ENCODE measurements at places on chromosomes 4 and X.

GRCh38 chrX:148573119-148573518 is 72.7 kb downstream of the AFF2 start:
- DNase-seq = no peak

GRCh38 chr4:2935762-2936743 is 27.2 kb downstream of the NOP14 start:
- DNase-seq = peak; percentile 87

- DNase-seq = no peak
Observed at GRCh38 chr4:71355045-71355444, 16.2 kb downstream of the SLC4A4 start.

DNA sequence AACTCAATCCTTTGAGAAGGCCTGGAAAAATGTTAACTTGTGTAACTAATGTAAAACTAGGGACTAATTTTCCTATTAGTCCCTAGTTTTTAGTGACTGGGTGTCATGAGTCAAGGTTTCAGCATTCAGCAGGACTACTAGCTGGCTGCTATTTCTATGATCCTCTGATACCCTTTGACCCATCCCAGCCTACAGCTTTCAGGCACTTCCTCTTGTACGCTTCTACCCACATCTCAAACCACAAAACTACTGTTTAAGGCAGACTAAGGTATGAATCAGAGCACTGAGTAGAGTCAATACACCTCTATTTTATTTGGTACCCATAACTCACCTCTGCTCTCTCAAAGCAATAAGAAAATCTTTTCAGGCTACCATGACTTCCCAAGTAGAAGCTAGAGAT is 809.6 kb downstream of the PDHA2 start:
- no peak for DNase-seq

DNA sequence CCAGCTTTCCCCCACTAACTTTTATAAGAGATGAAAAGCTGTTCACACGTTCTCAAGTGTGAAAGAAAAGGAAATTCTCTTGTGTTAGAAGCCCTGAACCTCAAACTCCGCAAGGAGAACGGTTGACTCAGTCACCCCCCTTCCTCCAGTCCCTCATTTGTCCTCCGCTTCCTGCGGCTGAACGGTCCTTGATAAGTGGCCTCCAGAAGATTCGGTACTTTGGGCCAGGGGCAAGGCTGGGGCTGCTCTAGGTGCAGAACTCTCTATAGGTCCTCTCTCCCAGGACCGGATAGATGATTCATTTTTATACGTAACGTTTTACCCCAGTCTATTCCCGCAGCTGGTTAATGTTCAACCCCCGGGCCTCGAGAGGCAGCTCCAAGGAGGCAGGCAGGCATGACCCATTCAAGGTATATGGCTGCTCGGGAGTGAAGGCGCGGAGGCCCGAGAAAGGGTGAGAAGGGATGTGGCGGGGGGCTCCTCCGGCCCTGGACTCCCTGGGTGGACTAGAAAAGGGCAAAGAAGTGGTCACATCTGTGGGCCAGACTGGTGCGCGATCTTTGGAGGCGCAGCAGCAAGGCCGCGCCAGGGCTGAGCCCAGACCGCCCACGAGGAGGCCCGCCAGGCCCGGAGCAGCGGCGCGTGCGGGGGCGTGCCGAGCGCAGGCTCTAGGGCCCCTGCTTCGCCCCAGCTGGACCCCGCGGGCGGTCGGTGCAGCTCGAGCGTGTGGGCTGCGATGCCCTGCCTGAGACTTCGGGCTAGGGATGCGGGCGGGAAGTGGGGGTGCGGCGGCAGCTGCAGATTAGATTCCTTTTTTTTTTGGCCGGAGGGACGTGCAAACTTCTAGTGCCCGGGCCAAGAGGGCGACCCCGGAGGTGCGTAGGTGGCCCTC is 11.7 kb downstream of the PITX2 start:
- no peak for DNase-seq

DNA sequence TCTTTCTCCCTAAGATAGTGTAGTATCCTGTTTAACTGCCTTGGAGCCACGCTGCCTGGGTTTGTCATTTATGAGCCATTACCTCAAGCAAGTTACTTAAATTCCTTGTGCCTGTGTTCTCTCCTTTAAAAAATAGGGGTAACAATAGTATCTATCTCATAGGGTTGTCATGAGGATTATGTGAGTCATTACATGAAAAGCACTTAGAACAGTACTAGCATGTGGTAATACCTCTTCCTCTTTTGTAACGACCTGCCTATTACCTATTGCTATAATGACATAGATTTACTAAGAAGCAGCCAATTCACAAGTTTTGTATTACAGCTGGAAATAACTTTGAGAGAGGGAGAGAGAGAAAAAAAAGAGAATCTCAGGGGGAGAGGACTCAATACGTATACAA is 834.7 kb downstream of the RAPGEF2 start:
- DNase-seq = no peak

- DNase-seq = no peak
Observed at GRCh38 chrX:112913807-112914206, 73.2 kb upstream of the AMOT start.

DNA sequence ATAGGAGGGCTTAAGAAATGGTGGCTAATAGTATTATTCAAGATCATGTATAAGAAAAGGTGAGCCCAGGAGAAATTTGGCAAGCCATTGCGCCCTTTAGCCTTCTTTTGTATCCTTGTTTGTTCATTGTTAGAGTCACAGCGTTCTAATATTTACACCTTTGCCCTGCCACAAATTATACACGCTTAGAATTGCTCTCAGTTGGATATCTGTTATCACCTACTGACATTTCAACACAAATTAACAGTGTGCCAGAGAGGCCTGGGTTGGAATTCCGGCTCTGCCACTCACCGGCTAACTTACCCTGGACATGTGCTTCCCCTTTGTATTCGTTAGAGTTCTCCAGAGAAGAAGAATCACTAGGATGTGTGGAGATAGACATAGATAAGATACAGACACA is 148.7 kb upstream of the KIT start:
- no peak for DNase-seq

- no peak for DNase-seq
Observed at GRCh38 chrX:153633607-153634180, 13.3 kb upstream of the DUSP9 start.

GRCh38 chrX:121558886-121559285 is 511.5 kb downstream of the GLUD2 start:
- no peak for DNase-seq

DNA sequence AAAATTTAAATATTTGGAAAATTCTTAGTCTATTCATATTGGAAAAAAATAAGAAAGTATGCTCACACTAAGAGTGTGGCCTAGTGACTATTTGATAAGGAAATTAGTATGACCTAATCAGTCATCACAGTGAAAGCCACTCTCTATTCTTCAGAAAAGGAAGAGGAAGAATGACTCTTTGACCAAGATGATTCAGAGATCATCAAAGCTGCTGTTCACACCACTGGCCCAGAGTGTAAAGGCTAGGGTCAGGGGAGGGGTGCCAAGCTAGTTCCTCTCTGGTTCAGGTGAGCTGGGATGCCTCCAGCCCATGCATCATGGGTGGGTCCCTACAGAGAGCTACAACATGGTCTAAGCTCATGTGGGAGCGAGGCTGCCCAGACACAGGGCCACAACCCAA is 396.9 kb upstream of the NDST3 start:
- DNase-seq = no peak

DNA sequence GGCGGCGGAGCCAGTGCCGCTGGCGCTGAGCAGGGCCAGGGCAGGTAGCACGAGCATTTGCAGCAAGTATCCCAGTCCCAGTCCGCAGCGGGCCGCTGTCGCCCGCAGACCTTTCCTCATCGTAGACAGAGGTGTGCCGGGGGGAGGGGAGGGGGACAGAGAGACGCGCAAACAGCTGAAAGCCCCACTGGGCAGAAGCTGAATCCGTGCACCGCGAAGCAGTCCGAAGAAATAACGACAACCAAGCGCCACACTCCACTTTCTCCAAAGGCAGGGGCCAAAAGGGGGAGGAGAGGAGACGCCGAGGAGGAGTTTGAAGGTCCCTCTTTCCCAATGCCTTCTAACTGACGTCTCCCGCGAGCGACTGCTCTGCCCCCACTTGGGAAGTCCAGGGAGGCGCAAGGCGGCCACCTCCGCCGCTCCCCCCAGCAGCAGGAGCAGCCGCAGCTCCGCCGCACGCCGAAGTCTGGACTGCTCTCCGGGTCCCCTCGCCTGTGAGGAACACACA is at the start of gene UNC5C:
Gene UNC5C (minus strand): TSS at position 236 of the 508 bp plus-strand sequence.
- no peak for DNase-seq

GRCh38 chr4:33746979-33747378 is 2497.3 kb downstream of the ARAP2 start:
- no peak for DNase-seq

- DNase-seq = no peak
Observed at GRCh38 chr4:165970703-165971420, 97.8 kb downstream of the TLL1 start.

DNA sequence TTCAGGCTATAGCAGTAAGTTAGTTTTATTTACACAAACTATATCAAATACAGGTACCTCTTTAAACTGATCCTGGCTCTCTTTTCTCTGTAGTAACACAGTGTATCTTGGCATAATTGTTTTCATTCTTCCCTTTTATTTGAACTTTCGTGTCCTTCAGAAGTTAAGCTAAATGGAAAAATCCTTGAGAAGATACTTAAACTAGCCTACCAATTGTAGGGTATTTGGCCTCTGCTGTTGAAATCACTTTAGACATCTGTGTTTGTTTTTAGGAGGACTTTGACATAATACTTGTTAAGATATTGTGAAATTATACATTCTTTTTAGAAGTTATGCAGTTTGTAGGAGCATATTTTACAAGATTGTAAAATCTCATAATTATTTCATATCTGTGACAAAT is 90.3 kb upstream of the GK2 start:
- no peak for DNase-seq

DNA sequence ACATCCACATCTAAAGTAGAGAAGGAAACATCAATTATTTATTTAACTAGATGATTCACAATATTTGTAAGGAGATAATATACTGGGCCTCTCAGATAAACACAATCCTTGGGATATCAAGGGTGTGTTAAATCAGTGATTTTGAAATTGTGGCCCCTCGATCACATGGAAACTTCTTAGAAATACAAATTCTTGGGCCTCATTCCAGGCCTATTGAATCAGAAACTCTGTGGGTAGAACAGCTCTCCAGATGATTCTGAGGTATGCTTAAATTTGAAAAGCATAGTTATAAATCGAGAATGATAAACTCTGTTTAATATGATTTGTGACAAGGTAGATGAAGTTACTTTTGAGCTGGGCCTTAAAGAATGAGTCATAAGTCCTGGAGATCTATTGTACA is 64.3 kb upstream of the GPR174 start:
- no peak for DNase-seq

DNA sequence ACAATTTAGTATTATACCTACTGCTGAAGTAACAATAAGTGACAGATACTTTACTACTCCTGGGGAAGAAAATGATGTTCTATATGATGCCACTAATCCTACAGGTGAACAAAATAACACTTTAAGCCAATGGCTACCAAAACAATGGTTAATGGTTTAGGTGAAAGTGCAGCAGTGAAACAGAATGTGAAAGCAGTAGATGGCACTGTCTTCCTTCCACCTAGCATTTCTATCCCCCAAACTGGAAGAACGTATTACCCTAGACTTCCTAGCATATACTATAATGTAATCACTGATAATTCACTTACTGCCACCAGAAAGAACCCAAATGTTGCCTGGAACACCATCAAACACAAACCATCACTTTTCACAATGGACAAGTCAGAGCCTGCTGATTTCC is 18.9 kb upstream of the CABS1 start:
- no peak for DNase-seq

DNA sequence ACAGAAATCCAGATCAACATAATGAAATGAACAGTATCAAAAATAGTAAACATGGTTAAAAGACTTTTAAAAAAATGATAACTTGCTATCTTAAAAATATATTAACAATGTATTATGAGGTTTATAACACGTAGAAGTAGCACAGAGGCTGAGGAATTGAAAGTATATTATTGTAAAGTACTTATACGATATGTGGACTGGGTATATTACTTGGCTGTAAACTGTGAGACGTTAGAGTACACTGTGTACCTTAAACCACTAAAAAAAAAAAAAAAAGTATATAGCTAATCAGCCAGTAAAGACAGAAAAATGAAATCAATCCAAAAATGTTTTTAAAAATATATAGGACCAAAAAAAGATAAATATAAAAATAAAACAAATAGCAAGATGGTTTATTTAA is 120.6 kb downstream of the TET2 start:
- DNase-seq = no peak

GRCh38 chrX:152074163-152074562 is 64.2 kb downstream of the MAGEA10 start:
- no peak for DNase-seq

- DNase-seq = no peak
Observed at GRCh38 chrX:103783971-103784370, 7.3 kb downstream of the PLP1 start.

Data from activated T-cell treated with anti-CD3 and anti-CD28 coated beads, Interleukin-2, amount 50 U/mL, for 72 hours (primary cell).